ENCODE measurements at places on chromosomes 4 and X.

GRCh38 chr4:18039113-18039512 lies 17.6 kb upstream of the LCORL start:
- no peak for DNase-seq

GRCh38 chr4:98773638-98774037 lies 115.2 kb upstream of the TSPAN5 start:
- no peak for DNase-seq

- no peak for DNase-seq
Observed at GRCh38 chrX:50152456-50152855, 48.4 kb downstream of the AKAP4 start.

GRCh38 chrX:22164770-22165388 lies 107.8 kb upstream of the CBLL2 start:
- DNase-seq = no peak

- DNase-seq = no peak
Observed at GRCh38 chrX:86329174-86329573, 180.9 kb downstream of the DACH2 start.

GRCh38 chrX:65828599-65828998 lies 161.1 kb downstream of the MSN start:
- no peak for DNase-seq

GRCh38 chr4:122797405-122798094 lies 29.1 kb upstream of the FGF2 start:
- no peak for DNase-seq

DNA sequence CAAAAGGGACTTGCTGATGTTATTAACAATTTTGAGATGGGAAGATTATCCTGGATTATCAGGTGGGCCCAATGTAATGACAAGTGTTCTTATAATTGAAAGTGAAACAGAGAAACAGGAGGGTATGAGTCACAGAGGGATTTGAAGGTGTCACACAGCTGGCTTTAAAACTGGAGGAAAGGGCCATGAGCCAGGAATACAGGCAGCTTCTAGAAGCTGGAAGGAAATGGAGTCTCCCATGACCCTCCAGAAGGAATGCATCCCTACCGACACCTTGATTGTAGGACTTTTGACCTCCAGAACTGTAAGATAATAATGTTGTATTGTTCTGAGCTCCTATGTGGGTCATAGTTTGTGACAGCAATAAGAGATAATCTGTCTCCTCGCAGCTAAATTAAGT lies 98.0 kb upstream of the STIM2 start:
- no peak for DNase-seq

DNA sequence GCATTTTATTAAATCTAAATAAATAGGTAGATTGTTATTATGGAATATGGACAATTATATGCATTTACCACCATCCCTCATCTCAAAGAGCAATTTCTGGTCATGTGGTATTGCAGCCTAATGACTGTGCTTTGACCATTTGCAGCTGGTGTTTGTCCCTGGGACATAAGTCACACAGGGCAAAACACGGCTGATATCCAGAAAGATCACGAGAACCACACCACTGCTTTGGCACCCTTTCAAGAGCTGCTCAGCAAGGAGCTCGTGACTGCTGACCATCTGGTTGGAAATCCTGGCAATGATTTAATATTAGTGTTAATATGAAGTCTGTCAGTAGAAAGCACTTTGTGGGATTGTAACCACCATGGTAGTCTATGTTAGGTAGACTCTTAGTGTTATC lies 545.0 kb downstream of the GBA3 start:
- DNase-seq = peak; percentile 6

- no peak for DNase-seq
Observed at GRCh38 chrX:49876750-49877149, 2.5 kb upstream of the USP27X start.

DNA sequence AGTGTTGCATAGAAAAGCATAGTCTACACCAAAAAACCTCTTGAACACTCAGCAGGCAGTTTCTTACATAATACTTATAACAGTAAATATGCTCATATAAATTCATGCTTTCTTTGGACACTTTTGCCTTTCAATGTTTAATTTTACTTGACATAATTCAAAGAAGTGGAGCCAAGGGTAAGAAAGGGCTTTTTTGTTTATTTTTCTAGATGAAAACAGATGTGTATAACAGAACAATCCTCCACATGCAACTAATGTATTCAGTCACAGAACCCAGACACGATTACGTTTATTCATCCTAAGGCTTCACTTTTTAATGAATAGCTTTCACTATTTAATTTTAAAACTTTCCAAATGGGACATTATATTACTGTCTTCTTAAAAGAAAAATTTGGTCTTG lies 58.0 kb upstream of the PTPN13 start:
- no peak for DNase-seq

DNA sequence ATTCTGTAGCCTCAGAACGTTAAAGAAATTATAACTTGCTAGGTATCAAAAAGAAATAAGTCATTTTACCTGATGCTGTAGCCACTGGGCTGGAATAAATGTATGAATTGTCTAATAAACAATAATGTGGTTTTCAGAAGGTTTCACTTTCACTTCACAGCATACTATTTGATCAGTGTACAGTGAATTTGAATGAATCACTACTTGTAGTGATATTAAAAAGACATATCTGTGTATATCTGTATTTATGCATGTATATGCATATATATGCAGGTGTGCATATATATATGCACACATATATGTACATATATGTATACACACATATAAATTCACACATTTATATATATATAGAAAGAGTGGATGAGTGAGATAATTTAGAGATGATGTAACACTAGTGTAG lies 440.0 kb upstream of the PCDH10 start:
- DNase-seq = no peak

GRCh38 chr4:185867770-185868169 lies 55.8 kb upstream of the SORBS2 start:
- no peak for DNase-seq

DNA sequence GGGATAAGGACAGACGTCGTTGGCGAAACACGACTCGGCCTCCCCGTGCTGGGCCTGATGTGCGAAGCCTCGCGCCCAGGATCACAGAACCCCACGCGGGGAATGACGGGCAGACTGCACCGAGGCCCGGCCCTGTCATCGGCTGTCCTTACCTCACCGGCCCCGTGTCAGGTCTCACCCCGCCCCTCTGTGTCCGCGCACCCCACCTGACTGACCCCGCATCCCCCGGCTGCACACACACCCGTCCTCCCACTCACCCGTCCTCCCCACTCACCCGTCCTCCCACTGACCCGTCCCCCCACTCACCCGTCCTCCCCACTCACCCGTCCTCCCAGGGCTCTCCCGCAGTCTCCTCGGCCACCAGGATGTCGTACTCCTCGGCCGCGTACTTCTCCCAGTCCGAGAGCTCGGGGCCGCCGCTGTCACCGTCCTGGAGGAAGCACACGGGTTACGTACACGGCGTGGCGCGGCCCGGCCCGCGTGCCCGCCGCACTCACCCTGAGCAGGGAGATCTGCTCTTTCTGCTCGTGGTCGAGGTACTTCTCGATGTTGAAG lies 19.8 kb upstream of the GTPBP6 start:
- DNase-seq = no peak

- DNase-seq = no peak
Observed at GRCh38 chrX:1593286-1594271, 2.2 kb downstream of the AKAP17A start.

DNA sequence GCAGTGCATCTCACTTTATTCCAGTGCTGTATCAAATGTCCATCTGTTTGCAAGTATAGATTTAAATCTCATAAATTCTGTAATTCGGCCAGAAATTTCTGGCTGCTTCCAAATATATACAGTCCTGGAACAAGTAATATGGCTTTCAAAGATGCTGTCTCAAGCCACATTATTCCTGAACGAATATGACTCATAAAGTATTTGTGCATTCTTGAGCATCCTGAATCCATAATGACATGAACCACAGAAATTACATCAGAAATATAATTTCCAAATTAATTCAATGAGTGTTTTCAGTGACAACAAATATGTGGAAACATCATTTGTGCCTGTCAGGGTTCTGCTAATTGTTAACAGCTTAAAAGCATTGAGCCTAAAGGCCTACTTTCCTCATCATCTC lies 140.9 kb upstream of the HPGD start:
- no peak for DNase-seq

DNA sequence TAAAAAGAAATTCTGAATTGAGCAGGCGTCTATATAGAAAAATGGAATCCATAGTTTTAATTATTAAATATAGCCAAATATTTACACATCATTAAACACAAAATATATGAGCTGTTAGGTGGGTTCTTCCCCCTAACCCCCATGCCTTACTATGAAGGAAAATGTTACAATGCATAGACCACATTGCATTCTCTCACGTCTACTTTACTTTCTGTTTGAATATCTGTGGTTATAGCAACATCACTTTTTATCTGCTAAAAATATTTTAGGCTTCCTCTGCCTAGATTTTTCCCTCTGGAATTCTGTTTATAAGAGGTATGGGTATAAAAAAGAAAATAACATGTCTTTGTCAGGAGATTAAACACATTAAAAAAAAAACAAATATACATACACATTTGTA lies 73.1 kb downstream of the MAML3 start:
- DNase-seq = no peak

- DNase-seq = no peak
Observed at GRCh38 chr4:4474476-4474875, 67.4 kb downstream of the STX18 start.

DNA sequence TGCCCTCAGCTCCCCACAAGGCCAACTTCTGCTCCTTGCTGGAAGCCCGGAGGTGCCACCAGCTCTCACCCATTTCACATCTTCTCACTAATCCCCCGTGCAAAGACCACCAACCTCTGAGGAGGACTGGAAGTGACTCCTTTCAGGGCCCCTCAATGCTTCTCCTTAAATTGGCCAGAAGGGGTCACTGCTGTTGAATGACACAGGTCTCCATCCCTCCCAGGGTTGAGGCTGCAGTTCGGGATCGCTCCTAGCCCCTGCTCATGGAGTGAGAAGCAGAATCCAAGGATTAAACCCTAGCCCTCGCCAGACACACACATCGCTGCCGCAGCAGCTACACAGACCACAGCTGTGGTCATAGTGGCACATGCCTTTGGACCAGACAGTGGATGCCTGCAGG lies 279.5 kb upstream of the TAPT1 start:
- no peak for DNase-seq

DNA sequence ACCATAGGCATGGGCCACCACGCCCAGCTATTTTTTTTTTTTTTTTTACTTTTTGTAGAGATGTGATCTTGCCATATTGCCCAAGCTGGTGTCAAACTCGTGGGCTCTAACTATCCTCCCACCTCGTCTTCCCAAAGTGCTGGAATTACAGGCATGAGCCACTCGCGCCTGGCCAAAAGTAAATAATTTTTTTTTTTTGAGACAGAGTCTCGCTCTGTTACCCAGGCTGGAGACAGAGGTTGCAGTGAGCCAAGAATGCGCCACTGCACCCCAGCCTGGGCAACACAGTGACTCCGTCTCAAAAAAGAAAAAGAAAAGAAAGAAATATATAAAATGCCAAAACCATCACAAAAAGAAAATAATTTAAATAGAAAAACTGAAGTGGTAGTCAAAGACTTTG lies 18.4 kb upstream of the OPHN1 start:
- no peak for DNase-seq

DNA sequence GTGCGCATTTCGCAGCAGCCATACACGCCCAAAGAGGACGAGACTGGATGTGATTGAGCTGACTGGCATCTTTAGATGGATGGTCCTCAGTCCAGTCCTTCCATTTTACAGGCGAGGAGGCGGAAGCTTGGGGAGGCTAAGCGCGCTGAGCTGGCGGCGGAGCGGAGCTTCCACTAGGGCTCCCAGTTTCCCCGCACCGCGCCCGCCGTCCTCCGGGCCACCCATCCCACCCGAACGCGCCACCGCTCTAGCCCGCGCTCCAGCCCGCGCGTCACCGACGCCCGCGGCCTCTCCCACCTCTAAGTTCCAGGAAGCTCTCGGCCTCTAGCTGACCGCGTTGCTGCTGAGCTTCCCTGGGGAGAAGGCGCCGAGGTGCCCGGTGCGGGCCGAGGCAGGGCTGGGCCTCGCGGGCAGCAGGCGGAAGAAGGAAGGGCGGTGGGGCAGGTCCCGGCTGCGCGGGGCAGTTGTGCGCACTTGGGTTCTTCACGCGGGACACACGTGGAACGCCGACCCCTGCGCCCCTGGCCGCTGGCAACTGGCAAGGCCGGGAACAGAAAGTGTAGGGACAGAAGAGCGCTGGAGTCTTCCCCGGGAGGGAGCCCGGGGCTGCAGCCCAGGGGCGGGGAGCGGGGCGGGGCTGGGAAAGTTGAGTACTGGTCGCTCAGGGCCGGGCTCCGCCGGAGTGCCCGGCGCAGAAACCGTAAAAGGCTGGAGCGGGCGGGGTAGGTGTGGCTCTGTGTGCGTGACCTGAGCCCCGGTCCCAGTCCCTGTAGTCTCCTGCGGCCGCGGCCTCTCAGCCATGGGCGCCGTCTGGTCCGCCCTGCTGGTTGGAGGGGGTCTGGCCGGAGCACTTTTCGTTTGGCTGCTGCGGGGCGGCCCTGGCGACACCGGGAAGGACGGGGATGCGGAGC lies at the start of gene STBD1:
Gene STBD1 (plus strand): TSS at position 763 of the 911 bp plus-strand sequence. CDS start 37 bp downstream, at position 800.
- peak; percentile 59 for DNase-seq

- DNase-seq = no peak
Observed at GRCh38 chrX:132481449-132481848, 7.4 kb downstream of the MBNL3 start.

DNA sequence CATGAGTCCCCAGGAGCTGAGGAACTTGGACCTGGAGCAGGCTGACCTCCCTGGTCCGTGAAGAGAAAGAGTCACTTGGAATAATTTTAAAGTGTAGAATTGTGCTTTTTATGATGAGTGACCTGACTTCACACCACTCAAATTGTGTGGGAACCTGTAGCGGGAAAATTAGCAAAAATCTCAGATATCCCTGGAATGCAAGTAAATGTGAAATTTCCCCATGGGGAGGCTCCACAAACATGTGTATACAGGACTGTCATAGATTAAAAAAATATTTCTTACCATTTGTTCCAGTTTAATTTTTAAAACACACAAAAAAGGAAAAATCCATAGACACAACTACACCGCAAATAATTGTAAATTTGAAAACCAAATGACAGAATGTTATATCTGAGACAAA lies 1079.6 kb upstream of the PABPC4L start:
- no peak for DNase-seq

DNA sequence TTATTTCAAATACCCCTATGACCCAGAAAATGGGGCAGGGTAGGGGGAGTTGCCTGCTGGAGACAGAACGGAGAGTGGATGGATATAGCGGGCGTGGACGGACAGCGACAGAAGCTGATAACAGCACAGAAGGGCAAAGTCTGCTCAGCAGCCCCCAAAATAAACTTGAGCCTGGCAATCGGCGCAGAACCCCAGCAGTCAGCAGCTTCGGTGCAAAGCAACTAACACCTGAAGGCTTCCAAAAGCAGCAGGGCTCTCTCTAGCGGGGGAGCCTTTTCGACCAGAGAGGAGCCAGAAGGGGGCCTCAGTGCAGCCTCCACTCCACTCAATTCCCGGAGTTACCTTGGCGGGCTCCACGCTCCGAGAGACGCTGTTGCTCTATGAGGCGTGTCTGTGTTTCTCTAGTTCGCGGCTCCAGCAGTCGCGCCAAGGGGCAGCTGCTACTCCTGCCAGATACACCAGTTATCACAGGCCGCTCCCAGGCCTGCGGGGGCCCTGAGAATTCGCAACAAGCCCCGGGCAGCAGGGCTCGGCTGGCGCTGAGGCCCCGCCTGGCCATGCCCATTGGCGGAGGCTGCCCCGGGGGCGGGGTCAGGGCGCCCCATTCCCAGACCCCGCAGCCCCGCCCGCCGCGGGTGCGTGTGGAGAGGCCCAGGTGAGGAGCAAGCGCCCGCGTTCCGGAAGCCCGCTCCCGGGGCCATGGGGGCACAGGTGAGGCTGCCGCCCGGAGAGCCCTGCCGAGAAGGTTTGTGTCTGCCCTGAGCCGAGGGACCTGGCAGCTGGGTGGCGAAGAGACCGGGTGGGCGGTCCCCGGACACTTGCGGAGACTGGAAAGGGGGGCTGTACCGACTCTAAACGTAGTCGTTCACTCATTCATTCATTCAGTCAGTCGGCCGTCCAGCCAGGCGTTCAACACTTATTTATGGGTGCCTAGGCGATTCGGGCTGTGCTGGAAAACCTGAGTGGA lies at the start of the genes CNGA1 and NIPAL1:
Gene CNGA1 (minus strand): TSS at position 541 of the 967 bp plus-strand sequence. CDS start 63,992 bp downstream, outside the sequence.
Gene NIPAL1 (plus strand): TSS at position 632 of the 967 bp plus-strand sequence. CDS start 68 bp downstream, at position 700.
- peak; percentile 39 for DNase-seq

All from hindlimb muscle (tissue), 1 donor.